Stimulated activated CD4-positive, alpha-beta T cell treated with anti-CD3 and anti-CD28 coated beads, Interleukin-1b, Interleukin-23, amount 100 ng/mL, for 4 hours (primary cell): ENCODE measurements at places on chromosomes 1 and 21.
A peak's percentile ranks its signal among the peaks of the same experiment; 100 is the strongest.

GRCh38 chr1:12477936-12478611, 139.9 kb downstream of the DHRS3 start:
- no peak for DNase-seq

- DNase-seq: no peak
Observed at GRCh38 chr1:34376531-34376930, 199.8 kb downstream of the C1orf94 start.

DNA sequence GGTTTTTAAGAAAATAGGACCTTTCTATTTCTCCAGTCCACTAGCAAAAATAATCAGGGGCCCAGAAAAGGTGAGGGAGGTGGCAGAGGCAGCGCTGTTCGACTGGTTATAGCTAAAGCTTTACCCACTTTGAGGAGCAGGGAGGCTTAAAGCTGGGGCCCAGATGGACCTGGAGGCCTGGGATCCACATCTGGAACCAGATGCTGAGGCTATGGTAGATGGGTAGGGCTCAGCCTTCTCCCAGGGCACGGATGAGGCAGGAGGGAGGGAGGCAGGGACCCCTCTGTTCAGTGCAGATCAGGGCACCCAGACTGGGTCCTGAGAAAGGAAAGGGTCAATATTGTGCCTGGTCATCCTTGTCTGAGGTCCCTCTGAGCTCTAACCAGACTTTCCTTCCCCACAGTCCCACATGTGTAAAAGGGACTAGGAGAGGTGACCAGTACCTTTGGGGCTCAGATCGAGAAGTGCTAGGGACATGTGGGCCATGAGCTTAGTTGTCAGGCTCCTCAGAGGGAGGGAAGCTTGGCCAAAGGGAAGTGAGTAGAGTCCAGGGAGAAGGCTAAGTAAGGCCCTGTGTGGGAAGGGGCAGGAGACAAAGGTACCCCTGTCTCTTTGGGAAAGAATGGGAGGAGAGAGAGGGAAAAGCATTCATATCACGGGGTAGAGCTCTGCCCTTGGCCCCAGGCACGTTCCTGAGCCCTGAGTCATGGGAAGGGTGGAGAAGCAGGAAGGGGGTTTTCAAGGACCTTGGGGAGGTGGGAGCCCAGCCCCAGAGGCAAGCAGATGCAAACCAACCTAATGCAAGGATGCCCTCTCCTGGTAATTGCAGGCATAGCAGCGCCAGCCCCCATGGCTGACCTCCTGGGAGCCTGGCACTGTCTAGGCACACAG, 15.4 kb downstream of the LMNA start:
- DNase-seq: peak; percentile 75

GRCh38 chr1:89279011-89279466, 6.4 kb upstream of the GBP5 start:
- no peak for DNase-seq

- no peak for DNase-seq
Observed at GRCh38 chr1:235976490-235976889, 88.4 kb downstream of the NID1 start.

DNA sequence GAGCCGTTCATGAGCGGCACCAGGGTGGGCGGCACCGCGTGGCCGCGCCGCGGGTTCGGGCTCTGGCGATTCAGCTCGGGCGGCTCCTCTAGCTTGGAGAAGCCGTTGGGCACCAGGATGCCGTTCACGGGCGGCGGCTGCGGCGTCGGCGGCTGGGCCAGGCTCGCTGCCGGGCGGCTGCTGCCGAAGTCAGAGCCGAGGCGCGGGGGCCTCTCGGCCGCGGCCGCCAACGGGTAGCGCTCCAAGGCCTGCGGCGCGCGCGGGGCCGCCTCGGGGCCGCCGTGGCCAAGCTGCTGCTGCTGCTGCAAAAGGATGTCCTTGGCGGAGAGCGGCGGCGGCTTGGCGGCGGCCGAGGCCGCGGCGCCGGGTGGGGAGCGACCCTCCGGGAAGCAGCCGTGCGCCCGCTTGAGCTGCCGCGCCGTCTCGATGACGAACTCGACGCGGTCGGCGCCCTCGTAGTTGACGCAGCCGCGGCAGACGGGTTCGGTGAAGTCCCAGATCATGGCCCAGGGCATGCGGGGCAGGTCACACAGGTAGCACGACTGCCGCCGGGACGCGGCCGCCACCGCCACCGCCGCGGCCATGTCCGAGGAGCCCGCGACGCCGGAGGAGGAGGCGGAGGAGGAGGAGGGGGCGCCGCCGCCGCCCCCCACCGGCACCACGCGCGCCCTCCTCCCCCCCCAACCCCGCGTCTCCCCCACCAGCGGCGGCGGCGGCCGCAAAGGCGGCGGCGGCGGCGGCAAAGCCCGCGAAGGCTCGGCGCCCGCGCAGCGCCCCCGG, 877 bp downstream of the IRF2BP2 start:
- DNase-seq: peak; percentile 54

GRCh38 chr1:53769184-53769583, 30.2 kb upstream of the GLIS1 start:
- no peak for DNase-seq

DNA sequence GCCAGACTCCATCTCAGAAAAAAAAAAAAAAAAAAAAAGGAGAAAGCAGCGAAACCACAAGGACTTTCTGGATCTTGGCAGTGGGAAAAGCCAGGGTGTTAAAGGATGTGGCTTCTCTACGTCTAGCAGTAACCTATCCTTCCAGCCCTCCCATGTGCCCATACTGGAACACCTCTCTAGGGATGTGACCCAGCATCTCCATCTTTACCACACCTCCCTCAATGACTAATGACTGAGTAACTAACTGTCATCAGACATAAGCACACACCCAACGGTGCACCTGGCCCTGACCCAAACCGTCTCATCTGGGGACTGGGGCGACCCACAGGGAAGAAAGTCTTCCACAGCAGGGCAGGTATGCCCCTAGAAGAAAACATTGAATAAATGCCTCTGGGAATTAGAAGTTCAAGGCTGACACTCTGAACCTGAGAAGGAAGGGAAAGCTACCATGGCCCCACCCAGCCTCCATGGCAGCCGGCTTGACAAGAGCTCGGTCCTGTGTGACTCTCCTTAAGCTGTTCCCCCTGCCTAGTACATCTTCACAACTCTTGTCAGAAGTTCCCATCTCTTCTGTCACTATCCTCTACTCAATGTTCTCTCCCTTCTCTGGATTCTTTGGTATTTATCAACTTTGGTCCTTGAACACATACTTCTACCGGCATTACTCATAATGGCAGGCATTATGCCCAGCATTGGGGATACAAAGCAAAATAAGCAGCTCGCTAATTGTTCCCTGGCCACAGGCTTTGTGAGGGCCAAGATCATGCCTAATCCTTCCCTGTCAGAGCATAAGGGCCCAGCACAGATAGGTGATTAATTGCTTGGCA, 14.8 kb upstream of the PAQR6 start:
- DNase-seq: no peak

GRCh38 chr1:40546957-40547356, 15.5 kb downstream of the ZNF684 start:
- DNase-seq: no peak

DNA sequence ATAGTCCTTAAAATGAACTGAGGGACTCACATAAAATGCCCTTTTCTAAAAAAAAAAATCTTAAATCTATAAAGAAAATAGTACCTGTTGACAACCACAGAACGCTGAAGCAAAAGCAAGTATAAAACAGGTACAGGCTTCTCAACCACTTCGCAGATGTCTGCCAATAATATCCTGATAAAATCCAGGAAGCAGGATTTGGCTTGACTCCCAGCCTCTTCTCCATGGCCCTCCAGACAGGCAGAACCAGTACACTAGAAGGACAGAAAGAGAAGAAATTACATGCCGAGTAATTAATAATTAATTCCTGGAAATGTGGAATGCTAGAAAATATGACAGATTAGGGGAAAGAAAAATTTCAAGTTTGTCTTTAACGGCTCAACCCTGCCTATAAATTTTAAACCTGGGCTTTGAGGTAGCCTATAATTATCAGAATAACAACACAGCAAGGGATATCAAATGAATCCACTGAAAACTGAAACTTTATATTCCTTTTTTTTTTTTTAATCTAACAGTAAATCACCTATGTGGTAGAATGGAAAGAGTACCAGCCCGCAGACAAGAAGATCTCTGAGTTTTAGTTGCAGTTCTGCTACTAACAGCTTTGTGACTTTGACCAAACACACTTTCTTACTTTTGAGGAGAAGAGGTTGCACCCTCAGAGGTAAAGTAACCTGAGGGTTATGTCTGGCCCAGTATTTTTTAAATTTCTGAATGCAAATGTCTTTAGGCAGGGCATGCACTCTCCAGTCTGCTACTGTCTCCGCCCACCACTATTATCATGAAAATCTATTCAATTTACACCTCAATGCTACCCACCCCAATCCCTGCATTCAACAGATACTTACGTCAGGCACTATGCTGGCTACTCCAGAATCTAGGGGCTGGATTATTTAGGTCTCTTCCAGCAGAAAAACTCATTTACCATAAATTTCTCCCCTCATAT, 2.7 kb downstream of the KIAA0319L start:
- DNase-seq: no peak

GRCh38 chr21:42807938-42808613, 71.3 kb downstream of the WDR4 start:
- DNase-seq: no peak

GRCh38 chr1:27526569-27527222, 36.7 kb upstream of the WASF2 start:
- no peak for DNase-seq

DNA sequence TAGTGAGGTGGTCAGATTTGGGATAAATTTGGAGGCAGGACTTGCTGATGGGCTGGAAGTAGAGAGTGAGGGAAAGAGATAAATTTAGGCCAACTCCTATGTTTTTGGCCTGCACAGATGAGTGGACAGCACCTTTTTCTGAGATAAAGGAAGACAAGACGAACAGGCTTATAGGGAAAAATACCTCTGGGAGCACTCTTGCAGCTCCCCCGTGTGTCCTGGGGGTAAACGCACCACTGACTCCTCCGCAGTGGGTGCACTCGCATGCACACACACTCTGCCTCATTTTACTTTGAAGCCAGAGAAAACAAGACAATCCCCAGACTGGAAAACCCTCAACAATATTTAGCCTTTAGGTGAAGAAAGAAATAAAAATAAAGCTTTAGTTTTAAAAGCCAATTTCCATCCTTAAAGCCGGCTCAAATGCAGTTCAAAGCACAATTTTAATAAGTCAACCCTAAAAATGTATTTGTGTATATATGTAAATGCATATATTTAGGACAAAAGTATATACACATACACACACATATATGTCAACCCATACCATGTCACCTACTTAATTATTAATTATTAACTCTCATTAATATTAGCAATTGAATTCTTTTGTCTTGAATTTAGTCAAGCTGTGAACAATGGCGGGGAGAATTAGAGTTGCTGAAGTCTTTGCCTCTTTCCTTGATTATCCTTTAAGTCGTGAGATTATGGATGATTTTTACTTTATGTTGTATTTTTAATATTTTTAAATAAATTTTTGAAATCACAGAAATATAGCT, 341.8 kb downstream of the ZNF326 start:
- no peak for DNase-seq

GRCh38 chr1:85463731-85464496, 1.0 kb downstream of the DDAH1 start:
- no peak for DNase-seq

- no peak for DNase-seq
Observed at GRCh38 chr1:160541622-160542302, 18.7 kb upstream of the SLAMF6 start.

DNA sequence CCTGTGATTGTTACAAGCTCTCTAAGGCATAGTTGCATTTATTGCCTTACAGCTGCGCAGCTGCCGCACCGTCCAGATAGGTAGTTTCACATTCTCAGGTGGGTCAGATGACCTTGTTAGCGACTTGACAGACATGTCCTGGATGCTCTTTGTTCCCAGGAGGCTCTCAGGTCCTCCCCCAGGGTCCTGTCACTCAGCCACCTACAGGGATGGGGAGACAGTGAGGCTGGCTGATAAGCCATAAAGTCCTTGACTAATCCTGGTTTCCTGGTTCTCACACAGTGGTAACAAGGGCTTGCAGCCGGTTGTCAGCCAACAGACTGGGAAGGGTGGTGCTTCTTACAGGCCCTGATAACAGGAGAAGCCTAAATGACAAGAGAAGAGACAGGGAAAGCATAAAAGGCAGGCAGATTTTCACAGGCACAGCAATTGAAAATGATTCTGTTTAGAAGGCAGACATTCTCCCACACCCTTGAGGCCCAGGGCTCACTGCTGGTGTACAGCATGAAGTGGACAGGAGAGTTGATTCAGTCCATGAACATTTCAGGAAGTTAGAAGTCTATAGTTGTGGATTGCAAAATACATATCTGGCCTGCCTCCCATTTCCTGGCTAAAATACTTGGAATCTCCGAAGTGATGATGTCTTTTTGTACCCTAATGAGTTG, 2.9 kb downstream of the ARF1 start:
- no peak for DNase-seq

DNA sequence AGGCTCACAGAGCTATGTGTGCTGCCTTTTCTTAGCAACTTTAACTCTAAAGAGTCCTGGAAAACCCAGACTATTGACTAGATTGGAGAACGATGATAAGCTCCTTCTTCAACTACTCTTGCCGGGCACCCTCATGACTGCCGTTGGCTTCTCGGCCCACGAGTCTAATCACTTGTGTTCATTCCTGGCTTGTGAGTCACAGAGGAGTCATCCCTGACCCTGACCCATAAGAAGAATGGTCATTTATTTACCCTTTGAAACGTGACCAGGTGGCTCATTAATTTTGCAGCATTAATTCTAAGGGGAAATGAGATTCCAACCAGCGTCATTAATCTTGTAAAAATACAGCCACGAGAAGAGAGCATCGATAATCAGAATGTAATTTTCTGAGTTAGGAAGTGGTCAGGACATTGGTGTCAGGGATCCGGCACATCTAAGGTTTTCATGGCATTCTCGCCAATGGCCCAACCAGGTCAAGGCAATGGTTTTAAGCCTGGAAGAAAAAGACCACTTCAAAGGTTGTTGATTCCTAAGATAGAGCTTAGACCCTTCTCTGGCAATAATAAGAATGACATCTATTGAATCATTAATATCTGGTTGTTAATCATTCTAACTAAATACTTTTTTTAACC, 183.6 kb upstream of the RUNX1 start:
- no peak for DNase-seq

- no peak for DNase-seq
Observed at GRCh38 chr1:5297180-5297885, 642.9 kb downstream of the AJAP1 start.

- no peak for DNase-seq
Observed at GRCh38 chr1:223228931-223229528, 86.0 kb upstream of the TLR5 start.

DNA sequence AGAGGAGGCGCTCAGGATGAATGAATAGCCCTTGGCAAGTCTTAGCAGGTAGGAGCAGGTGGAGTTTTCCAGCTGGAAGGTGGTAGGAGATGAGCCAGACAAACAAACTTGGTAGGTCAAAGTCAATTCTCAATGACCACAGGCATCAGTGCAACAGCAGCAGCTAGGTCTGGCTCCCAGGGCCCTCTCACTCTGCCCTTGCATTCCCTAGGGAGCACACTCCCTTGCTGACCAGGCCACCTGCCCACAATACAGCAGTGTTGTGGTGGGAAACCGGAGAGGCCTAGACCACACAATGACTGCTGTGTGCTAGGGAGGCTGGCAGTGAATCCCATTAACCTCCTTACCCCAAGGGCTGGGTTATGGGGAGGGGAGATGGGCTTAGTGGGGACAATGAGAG, 13.0 kb upstream of the PAQR6 start:
- DNase-seq: no peak

- DNase-seq: no peak
Observed at GRCh38 chr1:69139007-69139406, 428.7 kb upstream of the LRRC7 start.
